Regular cardiac myocyte (primary cell): ENCODE measurements at places on chromosomes 2 and 18. TPM values are rescaled to one million over a fixed set of nuclear protein-coding genes. Genes with fewer than 3 reads are reported as not detected.

The SNED1 gene
- 4.6 and 10.7 TPM in 2 replicates for total RNA-seq

The SLC11A1 gene
- total RNA-seq: 0.19 and 0.28 TPM in 2 replicates

The PAX8 gene
- 0.38 and 1.1 TPM in 2 replicates for total RNA-seq

The ATG16L1 gene
- 29.0 and 37.6 TPM in 2 replicates for total RNA-seq

The ARHGEF4 gene
- total RNA-seq: 0.58 and 4.5 TPM in 2 replicates

The DLGAP1 gene
- total RNA-seq: 1.7 and 5.4 TPM in 2 replicates

The SPOPL gene
- 17.6 and 19.7 TPM in 2 replicates for total RNA-seq

The ZCCHC2 gene
- total RNA-seq: 6.1 and 14.1 TPM in 2 replicates

The LCLAT1 gene
- total RNA-seq: 13.8 and 16.3 TPM in 2 replicates

The ALKAL2 gene
- total RNA-seq: under 0.01 TPM in 1 of 2 replicates, not detected in the other

The DDX1 gene
- total RNA-seq: 64.5 and 129 TPM in 2 replicates

The TCF7L1 gene
- 1.3 and 2.3 TPM in 2 replicates for total RNA-seq

The PTH2R gene
- not detected in 2 replicates for total RNA-seq

The REG1B gene
- not detected in 2 replicates for total RNA-seq

The ADGRF3 gene
- under 0.01 TPM in 2 replicates for total RNA-seq

The LBH gene
- 61.3 and 197 TPM in 2 replicates for total RNA-seq

The OBSL1 gene
- 26.6 and 45.1 TPM in 2 replicates for total RNA-seq

The DGUOK gene
- 56.1 and 73.4 TPM in 2 replicates for total RNA-seq

The GRP gene
- total RNA-seq: not detected in 2 replicates

The ZNF385B gene
- total RNA-seq: not detected in 2 replicates

The C2orf78 gene
- not detected in 2 replicates for total RNA-seq

The AGXT gene
- not detected in 2 replicates for total RNA-seq

The EFHD1 gene
- total RNA-seq: 1.9 and 2.0 TPM in 2 replicates

The EMILIN1 gene
- 137 and 184 TPM in 2 replicates for total RNA-seq

The PDCD1 gene
- not detected in 2 replicates for total RNA-seq

The DNAH7 gene
- total RNA-seq: 0.19 and 0.56 TPM in 2 replicates

The ACMSD gene
- total RNA-seq: 0.28 TPM in 1 of 2 replicates, not detected in the other

The HOXD12 gene
- not detected in 2 replicates for total RNA-seq

The HRH4 gene
- under 0.01 and 0.28 TPM in 2 replicates for total RNA-seq

The TEKT4 gene
- total RNA-seq: not detected in 2 replicates

The SLC38A11 gene
- total RNA-seq: 0.28 TPM in 1 of 2 replicates, not detected in the other

The ZSCAN30 gene
- 13.8 and 25.9 TPM in 2 replicates for total RNA-seq

The ABHD1 gene
- under 0.01 and 0.28 TPM in 2 replicates for total RNA-seq

The CTAGE1 gene
- 0.28 TPM in 1 of 2 replicates, not detected in the other for total RNA-seq

The ZNF804A gene
- under 0.01 and 0.38 TPM in 2 replicates for total RNA-seq

The ADAM23 gene
- 3.9 and 4.4 TPM in 2 replicates for total RNA-seq

The SCYGR4 gene
- total RNA-seq: not detected in 2 replicates

The NEU2 gene
- total RNA-seq: not detected in 2 replicates

The PPP4R3B gene
- 44.0 and 52.0 TPM in 2 replicates for total RNA-seq

The KCNJ13 gene
- total RNA-seq: not detected in 2 replicates

The ASXL3 gene
- total RNA-seq: 0.19 and 1.1 TPM in 2 replicates

The CRYBA2 gene
- total RNA-seq: not detected in 2 replicates

The CD8A gene
- total RNA-seq: not detected in 2 replicates

The ITGB6 gene
- 0.19 and 0.28 TPM in 2 replicates for total RNA-seq

The SERPINB12 gene
- total RNA-seq: not detected in 2 replicates

The PPP1CB gene
- total RNA-seq: 146 and 206 TPM in 2 replicates

The CD8B2 gene
- total RNA-seq: not detected in 2 replicates

The RAB31 gene
- total RNA-seq: 41.4 and 55.6 TPM in 2 replicates

The GATA6 gene
- total RNA-seq: 16.5 and 35.0 TPM in 2 replicates

The TPO gene
- total RNA-seq: not detected in 2 replicates

The RIOK3 gene
- 44.1 and 83.7 TPM in 2 replicates for total RNA-seq

The ZC3H6 gene
- 1.5 and 5.1 TPM in 2 replicates for total RNA-seq

The DYNAP gene
- not detected in 2 replicates for total RNA-seq

The DHRS9 gene
- under 0.01 and 0.19 TPM in 2 replicates for total RNA-seq

The UGT1A10 gene
- total RNA-seq: not detected in 2 replicates

The G6PC2 gene
- total RNA-seq: not detected in 2 replicates
